C1 segment of cervical spinal cord (tissue), 14 donors: ENCODE measurements at places on chromosomes 4 and X.

DNA sequence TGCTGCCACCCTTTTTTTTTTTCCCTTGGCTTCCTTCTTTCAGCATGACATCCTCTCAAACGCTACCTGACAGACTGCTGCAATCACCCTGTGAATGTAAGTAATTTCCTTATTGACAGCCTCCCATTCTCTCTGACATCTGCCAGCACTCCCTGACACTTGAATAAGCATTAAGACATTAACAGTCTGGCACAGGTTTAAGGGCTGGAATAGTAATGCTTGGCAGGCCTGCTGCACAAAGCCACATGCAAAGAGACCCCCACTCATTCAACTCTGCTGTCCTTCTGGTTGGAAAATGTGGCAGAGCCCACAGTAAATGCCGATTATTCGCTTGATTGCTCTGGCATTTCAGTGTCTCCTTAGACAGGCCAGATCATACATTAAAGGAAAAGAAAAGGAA, 28.1 kb upstream of the RASGEF1B start:
- no peak for DNase-seq

- no peak for DNase-seq
Measured at GRCh38 chr4:3612281-3612680, 80.1 kb upstream of the LRPAP1 start.

DNA sequence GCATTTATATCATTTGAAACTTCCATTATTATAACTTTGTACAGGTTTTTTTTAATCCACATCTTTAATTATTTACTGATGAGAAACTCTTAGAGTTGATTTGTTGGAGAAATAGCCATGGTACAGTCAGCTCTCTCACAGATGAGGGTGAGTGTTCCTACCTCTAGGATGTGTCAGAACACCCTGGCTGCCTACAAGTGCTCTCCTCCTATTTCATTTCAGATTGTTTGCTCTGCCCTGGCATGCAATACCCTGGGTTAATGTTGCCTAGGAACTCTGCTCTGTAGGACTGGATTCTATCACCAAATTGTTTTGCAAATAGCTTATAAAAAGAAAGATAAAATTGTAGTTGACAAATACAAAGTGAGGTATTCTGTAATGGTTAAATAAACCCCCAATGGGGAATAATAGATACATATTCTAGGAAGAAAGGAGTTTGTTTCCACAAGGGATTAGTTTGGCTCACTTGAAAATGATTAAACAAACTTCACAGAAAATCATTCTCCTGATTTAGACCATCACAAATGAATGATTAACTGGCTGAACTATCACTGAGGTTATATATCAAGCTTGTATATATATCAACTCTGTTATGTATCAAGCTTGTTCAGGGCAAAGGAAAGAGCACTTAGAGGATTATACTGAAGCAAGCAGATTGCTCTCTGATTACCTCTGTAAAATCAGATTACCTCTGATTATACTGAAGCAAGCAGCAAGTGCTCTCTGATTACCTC, 150.0 kb downstream of the PDE5A start:
- DNase-seq: no peak

GRCh38 chr4:120844528-120844921, 78.0 kb downstream of the PRDM5 start:
- DNase-seq: no peak

DNA sequence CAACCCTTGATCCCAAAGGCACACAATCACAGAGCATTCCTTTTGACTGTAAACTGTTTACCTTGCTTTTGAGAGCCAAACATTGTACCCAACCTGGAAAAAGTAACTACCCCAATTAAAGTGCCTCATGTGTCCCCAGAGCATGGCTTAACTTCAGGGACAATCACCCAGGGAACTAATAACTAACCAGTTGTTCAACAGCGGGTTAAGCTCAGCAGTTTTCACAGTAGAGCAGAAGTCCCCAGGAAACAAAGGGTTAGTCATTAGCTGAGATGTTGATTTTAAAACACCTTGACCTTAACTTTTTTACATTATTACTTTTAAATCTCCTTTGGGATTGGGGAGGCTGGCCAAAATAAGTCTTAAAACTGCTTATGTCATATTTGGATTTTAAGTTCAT, 94.8 kb downstream of the RELL1 start:
- DNase-seq: no peak

GRCh38 chr4:48410812-48411211, 69.5 kb downstream of the SLAIN2 start:
- no peak for DNase-seq

- DNase-seq: no peak
Measured at GRCh38 chr4:19195696-19196095, 1056.0 kb upstream of the SLIT2 start.

DNA sequence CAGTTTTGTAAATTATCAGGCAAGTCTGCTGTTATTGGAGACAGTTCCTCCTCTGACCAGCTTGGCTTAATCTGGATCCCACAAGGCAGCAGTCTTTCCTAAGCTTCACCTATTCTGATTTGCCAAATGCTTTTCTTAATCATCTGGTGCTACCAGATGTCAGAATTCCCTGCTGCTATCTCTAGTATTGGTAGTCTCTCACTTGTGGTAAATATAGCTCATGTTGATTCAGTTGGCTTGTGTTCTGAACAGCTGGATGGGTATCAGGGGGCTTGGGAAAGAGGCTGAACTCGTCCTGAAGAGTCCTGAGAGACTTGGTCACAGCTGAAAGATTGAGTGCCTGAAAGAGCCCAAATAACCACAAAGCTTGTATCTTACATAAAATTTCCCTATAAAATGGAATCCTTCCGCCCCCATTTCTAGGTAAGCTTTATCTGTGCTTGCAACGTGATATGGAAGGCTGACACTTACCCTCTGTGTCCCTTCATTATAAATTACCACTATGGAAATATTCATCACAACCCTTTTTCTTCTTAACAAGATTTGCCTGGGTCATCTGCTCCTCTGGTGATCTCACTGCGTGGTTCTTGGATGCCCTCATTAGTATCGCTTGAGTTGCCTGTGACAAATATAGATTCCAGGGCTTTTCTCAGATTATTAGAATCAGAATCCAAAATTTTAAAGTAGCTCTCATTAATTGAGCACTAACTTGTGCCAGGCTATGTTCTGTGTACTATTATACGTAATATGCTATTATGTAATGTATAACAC, 104.1 kb upstream of the GPRIN3 start:
- no peak for DNase-seq

DNA sequence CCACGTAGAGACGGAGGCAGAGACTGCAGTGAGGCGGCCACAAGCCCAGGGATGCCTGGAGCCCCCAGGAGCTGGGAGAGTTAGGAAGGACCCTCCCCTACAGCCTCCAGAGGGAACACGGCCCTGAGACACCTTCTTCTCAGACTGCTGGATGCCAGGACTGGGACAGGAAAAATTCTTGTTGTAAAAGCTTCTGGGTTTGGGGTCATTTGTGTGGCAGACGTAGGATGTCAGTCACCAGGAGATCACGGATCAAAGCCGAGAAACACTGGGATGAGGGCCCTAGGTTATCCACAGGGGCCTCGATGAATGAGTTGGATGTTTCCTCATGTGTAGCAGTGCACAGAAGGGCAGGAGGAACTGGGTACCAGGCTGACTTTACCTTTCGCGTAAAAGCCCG, 163.7 kb downstream of the SHOX start:
- DNase-seq: no peak

GRCh38 chrX:130552444-130553073, 150.8 kb downstream of the RBMX2 start:
- DNase-seq: no peak

DNA sequence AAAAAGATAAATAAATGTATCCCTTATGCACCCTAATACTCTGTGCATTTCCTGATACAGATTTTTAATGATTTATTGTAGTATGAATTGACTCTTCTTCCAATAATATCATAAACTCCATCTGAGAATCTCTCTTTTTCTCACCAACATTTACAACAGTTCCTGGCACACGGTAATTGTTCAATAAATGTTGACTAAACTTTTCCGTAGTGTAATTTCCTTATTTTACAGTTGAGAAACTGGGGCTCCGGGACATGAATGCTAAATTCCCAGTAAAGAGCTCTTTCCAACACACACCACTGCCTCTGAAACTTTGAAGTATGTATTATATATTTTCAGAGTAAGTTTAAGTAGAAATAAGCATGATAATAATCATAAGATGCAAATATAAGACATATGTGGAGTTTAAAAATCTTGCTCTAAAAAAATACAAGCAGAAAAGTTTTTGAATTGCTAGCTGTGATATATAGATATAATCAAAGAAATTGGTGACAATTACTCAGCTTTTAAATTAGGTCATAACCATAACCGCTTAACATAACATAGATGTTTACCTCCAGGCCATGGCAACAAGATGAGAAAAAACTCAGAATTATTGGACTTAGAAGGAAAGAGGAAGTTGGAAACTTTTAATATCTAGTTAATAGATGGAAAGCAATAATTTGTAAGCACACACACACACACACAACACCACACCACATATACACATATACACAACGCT, 28.2 kb upstream of the ANTXR2 start:
- no peak for DNase-seq

DNA sequence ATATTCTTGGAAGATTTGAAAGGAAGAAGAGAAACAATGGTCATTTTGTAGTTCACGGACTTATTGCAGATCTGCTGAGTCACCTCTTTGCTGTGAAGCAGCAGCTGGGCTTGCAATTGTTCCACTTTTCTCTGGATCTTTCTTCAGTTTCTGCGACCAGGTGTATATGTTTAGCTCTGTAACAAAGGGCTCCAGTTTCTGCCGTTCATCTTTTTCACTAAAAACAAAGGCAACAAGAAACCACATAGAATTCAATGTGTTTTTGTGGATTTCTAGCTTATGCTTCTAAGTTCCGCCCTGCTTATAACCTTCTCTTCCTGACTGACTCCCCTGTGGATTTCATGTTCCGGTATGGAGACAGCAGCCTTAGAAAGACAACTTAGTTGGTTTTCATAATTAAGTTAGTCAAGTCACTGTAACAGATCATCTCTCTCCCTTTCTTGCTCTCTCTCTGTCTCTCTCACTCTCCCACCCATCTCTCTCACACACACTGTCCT, 121.6 kb upstream of the EPHA5 start:
- no peak for DNase-seq

- DNase-seq: no peak
Measured at GRCh38 chr4:4323705-4324534, 33.9 kb downstream of the ZBTB49 start.

DNA sequence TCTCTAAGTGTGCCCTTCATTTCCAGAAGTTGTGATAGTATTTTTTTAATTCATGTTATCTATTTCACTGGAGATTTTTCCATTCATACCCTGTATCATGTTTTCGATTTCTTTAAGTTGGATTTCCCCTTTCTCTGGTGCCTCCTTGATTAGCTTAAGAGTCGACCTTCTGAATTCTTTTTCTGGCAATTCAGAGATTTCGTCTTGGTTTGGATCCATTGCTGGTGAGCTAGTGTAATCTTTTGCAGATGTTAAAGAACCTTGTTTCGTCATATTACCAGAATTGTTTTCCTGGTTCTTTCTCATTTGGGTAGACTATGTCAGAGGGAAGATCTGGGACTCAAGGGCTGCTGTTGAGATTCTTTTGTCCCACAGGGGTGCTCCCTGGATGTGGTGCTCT, 9.1 kb upstream of the SH3BP2 start:
- no peak for DNase-seq

DNA sequence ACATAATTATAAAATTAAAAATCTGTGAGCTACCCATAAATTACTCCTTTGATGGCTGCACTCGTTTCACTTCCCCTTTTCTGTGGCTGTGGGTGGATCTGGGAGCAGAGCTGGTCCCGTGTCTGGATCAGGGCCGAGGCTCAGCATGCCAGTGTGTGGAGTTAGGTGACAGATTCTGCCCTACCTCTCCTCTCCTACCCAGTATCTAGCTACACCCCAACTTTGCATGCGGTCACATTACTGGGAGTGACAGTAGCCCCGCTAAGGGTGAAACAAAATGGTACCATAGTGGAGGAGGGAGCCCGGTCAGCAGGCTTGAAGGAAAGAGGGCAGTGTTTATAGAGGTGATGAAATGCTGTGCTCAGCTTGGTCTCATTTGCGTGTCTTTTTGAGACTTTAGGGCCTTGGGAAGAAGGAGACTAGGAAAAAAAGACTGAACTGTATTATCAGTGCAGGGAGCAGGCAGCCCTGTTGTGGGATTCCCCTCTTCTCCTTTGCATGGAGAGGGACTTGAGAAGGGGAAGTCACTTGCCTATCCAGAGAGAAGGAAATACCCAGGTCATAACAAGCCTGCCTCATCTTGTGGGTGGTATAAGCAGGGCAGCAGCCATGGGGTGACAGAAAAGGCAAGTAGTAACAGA, 48.4 kb downstream of the ARHGAP10 start:
- DNase-seq: no peak

- DNase-seq: no peak
Measured at GRCh38 chr4:121228848-121229247, 64.7 kb upstream of the TNIP3 start.

GRCh38 chr4:134911941-134912340, 710.4 kb upstream of the PABPC4L start:
- no peak for DNase-seq

- DNase-seq: peak; percentile 22
Measured at GRCh38 chr4:184815046-184815877, 10.5 kb downstream of the ACSL1 start.

- no peak for DNase-seq
Measured at GRCh38 chr4:101103381-101104142, 243.8 kb downstream of the PPP3CA start.

- DNase-seq: no peak
Measured at GRCh38 chrX:21740329-21741274, 17.3 kb downstream of the SMPX start.

DNA sequence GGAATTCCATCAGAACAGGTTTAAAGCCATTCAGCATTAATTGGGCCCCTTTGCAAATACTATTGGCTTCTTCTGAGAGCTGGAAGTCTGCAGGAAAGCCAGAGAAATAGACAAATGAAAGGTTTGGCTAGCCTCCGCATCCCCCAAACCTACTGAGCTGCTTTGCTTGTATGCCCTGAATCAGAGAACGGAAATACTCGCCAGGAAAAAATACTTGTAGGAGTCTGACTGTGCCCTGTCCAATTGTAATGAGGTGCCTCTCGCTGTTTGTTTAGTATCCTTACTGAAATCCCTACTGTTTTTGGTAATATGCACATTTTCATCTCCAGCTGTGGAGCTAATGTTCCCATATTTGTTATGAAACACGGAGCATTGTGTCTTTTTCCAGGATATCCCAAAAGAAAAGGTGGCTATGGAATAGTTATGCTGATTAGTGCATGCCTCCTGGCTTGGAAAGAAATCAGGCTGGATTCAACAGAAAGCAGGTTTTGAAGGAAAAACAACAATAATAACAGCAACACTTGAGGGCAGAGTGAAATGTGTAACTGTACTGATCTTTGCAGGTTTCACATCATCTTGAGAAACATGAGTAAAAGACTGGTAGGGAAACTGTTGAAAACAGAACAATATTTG, 50.7 kb upstream of the NLGN4X start:
- no peak for DNase-seq

GRCh38 chr4:138259824-138260223, 17.7 kb upstream of the SLC7A11 start:
- DNase-seq: no peak

DNA sequence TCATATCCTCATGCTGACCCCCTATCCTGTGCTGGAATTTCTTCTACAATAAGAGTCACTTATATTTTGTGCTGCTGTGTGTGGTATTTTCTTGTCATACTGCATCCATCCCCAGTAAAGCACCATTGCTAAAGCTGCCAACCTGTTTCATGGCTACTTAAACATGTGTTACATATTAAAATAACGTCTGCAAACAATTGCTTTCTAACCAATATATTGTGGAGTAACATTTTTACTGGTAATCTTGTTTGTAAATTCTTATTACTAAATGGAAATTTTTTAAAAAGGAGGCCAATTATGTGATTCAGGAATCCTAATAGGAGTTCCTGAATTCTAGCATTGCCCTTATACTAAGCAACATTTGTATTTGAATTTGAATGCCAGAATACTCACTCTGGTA, 160.3 kb upstream of the VEGFC start:
- no peak for DNase-seq
